ENCODE measurements at places on chromosomes 6 and 20. TPM values are rescaled to one million over a fixed set of nuclear protein-coding genes. Genes with fewer than 3 reads are reported as not detected.

EFHC1 gene
- 12.4 TPM for total RNA-seq

CST11 gene
- not detected for total RNA-seq

NRSN2 gene
- total RNA-seq, result 1.9 TPM

FAM209B gene
- not detected for total RNA-seq

FAM217A gene
- not detected for total RNA-seq

BPIFB2 gene
- 0.15 TPM for total RNA-seq

LTA gene
- total RNA-seq, result 1.1 TPM

BMP2 gene
- 0.15 TPM for total RNA-seq

ERVFRD-1 gene
- not detected for total RNA-seq

SLC52A3 gene
- total RNA-seq, result 10.2 TPM

TFAP2D gene
- not detected for total RNA-seq

Measured in HCT116 (cell line).